ENCODE measurements at places on chromosomes 3 and 15.

DNA sequence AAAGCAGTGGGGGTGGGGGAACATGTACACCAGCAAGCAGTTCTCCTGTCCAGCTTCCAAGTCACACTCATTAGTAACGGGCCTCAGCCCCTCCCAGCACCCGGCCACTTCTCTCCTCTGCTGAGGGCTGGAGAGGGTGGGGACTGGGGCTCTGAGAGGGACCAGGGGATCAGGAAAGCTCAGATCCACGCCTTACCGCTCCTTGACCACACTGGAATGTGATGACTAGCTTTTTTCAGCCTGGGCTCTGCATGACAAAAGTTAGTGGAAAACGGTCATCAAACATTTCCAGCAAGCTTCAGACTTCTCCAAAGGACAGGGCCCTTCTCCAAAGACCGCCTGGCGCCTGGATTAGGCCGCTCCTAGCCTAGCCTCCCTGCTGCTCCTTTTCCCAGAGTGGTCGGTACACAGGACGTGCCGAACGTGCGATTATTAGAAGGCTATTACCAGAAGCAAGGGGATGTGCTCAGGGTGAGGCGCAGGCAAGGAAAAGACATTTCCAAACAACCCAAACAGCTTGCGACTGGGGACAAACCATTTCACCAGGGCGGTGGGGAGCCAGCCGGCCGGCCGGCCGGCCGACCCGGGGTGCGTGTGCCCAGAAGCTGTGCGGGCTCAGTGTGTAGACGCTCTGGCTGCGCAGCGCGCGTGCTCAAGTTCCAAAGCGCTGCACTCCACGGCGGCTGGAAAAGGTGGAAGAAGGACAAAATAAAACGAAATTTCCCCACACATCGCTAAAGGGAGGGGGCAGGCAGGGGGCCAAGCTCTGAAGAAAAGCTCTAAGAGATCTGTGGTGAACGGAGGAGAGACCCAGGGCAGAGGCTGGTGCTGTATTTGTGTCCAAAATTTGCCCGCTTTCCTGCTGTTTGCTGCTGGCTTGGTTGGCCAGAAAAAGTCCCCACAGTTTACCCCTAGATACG lies 51.0 kb upstream of the SSR3 start:
- peak overlapping the region; percentile 41 for H3K4me3 ChIP-seq
- no peak for DNase-seq
- H3K27me3 ChIP-seq, result no peaks in the 10 kb centered on the region
- H3K4me1 ChIP-seq, result peaks cover 22% of the 10 kb centered on the region

DNA sequence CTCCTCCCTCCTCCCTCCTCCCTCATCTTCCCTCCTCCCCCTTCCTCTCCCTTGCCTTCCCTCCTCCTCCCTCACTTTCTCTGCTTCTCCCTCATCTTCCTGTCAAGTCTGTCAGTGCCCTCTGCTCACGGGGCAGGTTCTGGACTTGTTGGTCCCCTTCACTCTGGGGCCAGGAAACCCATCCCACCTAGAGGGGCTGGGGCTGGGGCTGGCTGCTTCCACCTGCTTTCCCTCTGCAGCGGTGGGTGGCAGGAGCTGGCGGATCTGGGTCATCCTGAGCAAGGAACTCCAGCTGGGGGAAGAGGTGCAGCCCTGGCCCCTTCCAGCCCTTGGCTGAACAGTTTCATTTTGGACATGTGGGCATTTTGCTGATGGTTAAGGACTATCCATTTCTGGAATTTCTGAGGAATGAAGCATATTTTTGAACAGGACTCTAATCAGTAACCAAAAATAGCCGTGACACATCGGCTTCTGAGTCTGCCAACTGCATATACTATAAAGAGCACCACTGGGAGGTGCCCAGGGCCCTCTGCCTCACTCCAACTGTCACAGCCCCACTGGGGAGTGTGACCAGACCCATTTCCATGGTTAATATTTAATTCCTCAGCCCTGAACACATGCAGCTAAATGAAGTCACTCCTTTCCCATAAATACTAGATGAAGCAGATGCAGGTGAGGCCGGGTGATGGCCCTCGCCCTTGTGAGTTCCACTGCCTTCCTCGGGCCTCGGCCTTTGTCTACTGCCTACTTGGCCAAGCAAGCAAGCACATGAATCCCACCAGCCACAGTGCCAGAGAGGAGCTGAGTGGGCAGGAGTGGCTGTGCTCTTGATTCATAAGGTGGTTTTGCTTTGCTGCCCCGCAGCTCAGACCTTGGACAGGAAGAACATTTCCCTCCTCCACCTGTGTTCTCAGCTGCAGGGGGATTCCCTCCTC lies 39.8 kb downstream of the CHDH start:
- DNase-seq, result no peak
- peaks cover 9% of the 10 kb centered on the region for H3K4me1 ChIP-seq
- no peak overlapping the region for H3K27ac ChIP-seq
- H3K4me3 ChIP-seq, result no peak overlapping the region

- H3K27me3 ChIP-seq, result no peaks in the 10 kb centered on the region
- no peak for DNase-seq
- H3K4me3 ChIP-seq, result no peak overlapping the region
- H3K4me1 ChIP-seq, result no peaks in the 10 kb centered on the region
Observed at GRCh38 chr3:37228749-37229148, 54.4 kb upstream of the LRRFIP2 start.

- no peak for DNase-seq
- no peaks in the 10 kb centered on the region for H3K27me3 ChIP-seq
- no peak overlapping the region for H3K4me3 ChIP-seq
- H3K4me1 ChIP-seq, result peaks cover 14% of the 10 kb centered on the region
Observed at GRCh38 chr3:48565186-48565585, 1.6 kb upstream of the UCN2 start.

DNA sequence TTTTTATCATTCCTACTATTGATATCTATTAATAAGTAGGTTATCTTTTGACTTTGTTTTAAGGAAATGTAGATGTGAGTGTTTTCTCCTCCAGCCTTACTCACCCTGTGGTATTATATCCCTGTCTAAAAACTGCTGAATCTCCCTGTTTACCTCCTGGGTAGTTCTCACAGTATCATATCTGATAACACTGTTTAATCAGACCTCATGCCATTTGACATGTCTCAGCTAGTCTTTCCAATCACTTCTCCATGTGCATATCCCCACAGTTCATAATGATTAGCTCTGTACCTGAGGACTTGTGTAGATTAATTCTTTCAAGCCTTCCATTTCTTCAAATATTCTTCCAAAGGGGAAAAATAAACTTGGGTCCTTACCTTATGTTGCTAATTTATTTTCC lies 30.7 kb downstream of the DUOX2 start:
- no peak for DNase-seq
- H3K36me3 ChIP-seq, result no peaks in the 10 kb centered on the region
- no peaks in the 10 kb centered on the region for H3K4me1 ChIP-seq
- H3K4me3 ChIP-seq, result no peak overlapping the region
- H3K27me3 ChIP-seq, result no peaks in the 10 kb centered on the region

GRCh38 chr3:149339931-149340309 lies 6.5 kb upstream of the TM4SF18 start:
- H3K4me3 ChIP-seq, result no peak overlapping the region
- H3K36me3 ChIP-seq, result no peaks in the 10 kb centered on the region
- DNase-seq, result no peak
- H3K27ac ChIP-seq, result peak overlapping the region; percentile 4
- H3K27me3 ChIP-seq, result no peaks in the 10 kb centered on the region
- peaks cover 4% of the 10 kb centered on the region for H3K4me1 ChIP-seq

GRCh38 chr3:108092501-108092900 lies 1.7 kb upstream of the CD47 start:
- H3K4me1 ChIP-seq, result peaks cover 27% of the 10 kb centered on the region
- no peak overlapping the region for H3K4me3 ChIP-seq
- H3K27ac ChIP-seq, result no peak overlapping the region
- no peak for DNase-seq
- no peaks in the 10 kb centered on the region for H3K27me3 ChIP-seq
- no peaks in the 10 kb centered on the region for H3K36me3 ChIP-seq

Data from vagina (tissue), 2 donors.